Esophagus muscularis mucosa (tissue), 4 donors: ENCODE measurements at places on chromosomes 3 and 15.

GRCh38 chr15:70329179-70329578 is 231.5 kb upstream of the TLE3 start:
- no peak for DNase-seq

DNA sequence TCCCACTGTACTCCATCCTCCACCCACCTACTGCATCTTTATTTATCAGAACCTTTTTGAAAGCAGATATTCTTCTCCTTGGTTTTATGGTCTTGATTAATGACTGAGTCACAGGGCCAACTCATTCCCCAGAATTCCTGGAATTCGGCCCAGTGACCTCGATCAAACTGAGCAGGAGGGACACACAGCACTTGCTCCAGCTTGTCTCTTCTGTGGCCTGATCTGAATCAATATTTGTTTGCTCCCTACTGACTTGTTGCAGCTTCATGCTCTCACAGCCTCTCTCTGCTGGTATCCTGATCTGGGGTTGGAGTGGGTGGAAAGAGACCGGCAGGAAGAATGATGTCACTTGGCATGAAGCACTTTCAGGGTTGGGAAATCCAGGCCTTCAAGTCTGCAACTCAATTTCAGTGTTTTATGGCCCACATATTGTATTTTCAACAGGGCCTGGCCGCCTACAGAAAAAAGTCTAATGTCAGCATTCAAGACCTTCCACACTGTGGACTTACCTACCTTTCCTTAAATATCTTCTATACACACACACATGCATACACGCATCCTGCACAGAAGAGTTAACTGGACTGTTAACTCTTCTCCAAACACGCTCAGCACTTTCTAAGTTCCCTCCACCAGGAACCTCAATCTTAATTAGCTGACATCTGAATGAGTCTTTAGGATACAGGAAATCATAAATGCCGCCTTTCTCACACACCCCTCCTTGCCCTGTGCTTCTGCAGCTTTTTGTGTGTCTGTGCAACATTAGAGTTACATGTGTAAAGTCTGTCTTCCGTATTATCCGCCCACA is 4.6 kb downstream of the ANXA2 start:
- DNase-seq: no peak

DNA sequence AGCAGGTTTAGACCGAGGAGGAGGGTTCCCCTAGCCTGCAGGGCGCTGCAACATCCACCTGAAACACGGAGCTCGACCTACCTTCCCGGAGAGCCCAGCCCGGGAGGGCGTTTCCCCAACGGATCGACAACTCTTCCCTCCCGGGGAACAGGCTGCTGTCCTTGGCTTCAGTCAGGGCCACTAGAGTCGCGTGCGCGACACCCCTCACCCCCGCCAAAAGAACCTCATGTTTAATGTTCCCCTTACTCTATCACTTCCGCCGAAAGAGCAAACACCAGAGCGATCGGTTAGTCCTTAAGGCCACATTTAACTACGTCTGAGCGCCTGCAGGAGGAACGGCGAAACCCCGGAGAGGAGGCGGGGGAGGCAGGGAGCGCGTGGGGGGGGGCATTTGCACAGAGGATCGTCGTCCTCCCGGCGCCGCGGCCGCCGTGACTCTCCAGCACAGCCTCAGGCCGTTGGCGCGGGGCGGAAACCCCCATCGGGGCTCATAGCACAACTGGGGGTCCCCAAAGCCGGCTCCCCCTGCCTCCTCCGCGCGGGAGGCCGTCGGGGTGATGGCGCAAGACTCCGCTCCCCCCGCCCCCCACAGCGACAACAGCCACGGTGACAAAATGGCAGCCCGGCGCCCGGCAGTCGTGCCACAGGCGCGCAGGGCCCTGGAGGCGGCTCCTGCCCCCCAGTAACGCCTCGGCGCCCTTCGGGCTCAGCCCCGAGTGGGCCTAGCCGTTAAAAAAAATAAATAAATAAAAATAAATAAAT is 3.2 kb downstream of the ANP32A start:
- no peak for DNase-seq

DNA sequence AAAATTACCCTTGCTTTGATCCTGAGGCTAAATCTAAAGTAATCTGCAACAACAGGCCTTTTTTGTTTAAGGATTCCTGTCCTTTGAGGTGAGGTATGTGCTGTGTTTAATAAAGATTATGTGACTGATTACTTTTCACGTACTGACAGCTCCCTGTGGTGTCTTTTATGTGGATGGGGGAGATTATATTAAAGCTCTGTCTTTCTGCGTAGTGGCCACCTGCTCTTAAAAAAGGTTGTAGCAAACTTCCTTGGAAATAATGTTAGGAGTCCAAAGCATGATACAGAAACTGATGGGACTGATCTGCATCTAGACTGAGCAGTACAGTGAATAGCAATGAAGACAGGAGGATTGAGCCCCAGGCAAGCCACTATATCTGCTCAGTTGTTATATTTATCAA is 453.0 kb upstream of the GOLIM4 start:
- DNase-seq: no peak

DNA sequence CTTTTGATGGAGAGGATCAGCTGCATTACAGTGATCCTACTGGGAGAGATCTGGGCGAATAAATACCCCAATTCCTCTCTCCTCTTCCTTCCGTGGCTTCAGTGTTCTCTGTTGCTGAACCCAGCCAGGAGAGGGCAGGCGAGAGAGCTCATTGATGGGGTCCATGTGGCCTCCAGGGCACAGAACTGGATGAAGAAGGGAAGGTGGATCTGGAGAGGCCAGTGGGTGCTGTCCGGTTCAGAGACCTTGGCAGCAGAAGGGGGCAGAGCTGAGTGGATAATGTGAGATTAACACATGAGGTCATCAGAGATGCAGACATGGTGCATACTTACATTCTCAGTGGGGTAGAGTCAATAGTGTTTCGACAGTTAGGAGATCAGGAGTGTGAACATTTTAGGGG is 193.6 kb downstream of the CLSTN2 start:
- DNase-seq: no peak

- no peak for DNase-seq
These were observed 45.1 kb upstream of the C15orf39 start for GRCh38 chr15:75156326-75157215.

DNA sequence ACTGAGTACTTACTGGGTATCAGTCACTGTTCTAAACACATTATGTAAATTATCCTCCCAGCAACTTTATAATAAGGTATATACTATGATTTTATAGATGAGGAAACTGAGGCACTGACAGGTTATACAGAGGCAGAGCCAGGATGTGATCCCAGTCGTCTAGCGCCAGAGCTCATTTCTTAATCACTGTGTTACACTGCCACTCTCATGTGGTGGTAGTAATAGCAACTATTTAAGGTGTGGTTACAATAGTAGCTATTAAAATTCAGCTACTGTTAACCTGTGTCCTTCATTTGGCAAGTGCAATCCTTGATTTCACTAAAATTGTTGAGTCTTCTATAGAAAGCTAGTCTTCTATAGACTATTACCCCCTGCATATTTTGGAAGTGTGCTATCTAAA is 43.1 kb upstream of the TRPC1 start:
- DNase-seq: no peak

DNA sequence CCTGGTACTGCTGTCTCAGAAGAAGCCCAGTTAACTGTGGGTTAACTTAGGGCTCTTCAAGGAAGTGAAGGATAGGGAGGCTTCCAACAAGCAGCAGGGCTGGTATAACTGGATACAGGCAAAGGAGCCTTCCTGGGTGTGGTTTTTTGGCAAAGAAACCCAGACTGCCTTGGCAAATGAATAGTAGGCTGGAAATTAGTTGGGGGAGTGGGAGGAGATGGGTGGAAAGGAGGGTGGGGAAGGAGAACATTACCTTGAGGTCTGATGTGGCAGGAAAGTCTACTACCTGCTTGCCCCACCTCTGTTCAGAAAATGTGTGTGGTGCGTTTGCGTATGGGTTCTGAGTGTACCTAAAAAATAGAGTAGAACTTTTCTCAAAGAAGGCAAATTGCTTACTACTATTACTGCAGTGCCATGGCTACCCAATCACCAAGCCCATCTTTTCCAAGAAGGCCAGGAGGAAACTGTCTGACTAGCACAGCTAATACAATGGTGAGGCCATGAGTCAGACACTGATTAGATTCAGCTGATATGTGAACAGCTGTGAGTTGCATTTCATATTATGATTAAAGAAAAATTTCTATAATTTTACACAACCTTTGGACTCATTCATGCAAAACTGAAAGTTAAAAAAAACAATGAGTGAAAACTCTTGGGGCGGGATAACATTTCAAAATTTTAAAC is 55.2 kb downstream of the SPTSSB start:
- no peak for DNase-seq

GRCh38 chr3:16369276-16369675 is 104.3 kb downstream of the OXNAD1 start:
- no peak for DNase-seq

DNA sequence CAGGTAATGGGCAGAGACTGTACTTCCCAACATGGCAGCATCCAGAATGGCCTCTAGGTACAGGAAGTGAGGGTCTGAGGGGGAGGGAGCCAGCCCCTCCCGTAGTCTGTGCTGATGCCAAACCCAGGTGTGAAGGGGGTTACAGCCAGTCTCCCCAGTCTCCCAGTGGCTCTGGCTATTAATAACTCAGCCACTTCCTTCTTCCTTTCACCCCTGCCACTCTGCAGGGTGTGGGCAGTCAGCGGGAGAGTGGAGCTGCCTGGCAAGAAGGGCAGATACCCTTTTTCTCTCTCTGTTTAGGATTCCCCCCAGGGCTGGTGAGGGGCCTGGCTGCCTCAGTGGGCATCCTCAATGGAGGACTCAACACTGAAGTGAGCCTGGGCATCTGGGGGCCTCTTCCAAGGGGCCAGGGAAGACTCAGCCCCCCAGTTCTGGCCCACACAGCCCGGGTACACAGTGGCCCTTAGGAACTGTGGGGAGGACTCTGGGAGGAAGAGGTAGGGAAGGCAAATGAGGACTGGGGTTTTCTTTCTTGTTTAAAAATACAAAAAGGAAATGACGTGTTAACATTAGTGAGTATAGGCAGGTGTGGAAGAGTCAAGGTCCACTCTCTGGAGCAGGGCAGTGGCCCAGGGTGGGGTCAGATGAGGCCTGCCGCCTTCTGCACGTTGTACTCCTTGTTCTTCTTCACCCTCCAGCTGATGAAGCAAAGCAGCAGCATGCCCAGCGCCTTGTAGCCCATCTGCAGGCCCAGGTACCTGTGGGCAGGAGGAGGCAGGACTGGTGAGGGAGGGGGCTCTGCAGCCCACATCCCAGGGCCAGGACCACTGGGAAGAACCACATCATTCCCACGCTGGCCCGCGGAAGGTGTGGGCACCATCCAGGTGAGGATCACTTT is 38.6 kb upstream of the RAB6B start:
- peak; percentile 74 for DNase-seq

DNA sequence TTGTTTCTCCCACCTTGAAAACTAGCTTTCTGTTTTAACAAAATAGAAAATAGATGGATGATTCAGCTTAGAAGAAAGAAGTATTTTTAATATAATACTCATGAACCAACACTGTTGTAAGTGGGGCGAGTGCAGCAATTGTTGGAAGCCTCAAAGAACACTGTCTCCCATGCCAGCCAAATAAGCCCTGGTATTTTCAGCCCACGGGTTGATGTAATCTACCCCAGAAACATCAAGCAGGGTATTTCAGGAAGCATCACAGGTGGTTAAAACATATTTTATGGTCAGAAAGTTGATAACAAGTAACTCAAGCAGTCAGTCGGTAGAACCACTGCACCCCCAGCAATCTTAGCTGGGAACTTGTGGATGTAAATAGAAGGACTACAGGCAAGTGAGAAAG is 115.9 kb downstream of the SV2B start:
- no peak for DNase-seq

DNA sequence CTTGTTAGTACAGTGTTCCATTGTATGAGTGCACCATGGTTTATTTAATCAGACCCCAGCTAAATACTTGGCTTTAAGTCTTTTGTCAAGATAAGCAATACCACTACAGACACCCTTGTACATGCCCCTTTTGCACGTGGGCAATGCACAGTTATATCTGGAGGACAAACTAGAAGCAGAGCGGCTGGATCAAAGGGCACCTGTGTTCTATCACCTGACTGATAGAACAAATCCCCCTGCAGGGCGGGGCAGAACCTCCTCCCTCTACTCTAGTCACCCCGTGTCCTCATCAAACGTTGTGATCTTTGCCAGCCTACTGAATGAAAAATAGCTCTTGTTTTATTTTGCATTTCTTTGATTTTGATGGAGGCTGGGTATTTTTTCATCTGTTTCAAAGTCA is 314.9 kb downstream of the TLE3 start:
- peak; percentile 57 for DNase-seq

DNA sequence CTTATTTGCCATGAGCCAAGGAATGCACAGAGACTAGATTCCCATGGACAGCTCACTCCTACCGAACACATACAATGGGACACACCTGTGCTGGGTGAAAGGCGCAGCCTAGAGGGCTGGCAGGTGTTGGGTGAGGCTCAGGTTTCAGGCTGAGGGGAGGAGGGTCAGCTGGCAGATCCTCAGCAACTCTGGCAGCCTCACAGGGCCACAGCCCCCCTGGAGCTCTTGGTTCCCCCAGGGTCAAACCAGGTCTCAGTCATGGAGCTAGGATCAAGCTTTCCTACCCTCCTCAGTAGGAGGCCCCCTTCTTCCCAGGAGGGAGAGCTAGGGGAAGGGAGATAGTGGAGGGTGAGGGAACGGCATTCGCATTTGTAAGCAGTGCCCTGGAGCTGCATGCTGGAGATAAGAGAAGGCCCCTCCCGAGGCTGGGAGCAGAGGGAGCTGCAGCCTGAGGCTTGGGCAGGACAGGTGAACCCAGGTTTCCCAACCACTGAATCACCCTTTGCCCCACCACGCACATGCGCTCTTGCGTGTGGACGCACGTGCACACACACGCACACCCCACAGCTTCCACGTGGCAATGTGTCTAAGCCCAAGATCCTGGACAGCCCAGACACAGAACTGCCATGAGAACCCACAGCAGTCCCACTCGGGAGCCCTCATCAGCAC is 26.3 kb upstream of the TFRC start:
- DNase-seq: no peak

- no peak for DNase-seq
These were observed 429.7 kb downstream of the RAP2B start for GRCh38 chr3:153591561-153592245.

- no peak for DNase-seq
These were observed 220.9 kb downstream of the AGBL1 start for GRCh38 chr15:86300390-86301125.

DNA sequence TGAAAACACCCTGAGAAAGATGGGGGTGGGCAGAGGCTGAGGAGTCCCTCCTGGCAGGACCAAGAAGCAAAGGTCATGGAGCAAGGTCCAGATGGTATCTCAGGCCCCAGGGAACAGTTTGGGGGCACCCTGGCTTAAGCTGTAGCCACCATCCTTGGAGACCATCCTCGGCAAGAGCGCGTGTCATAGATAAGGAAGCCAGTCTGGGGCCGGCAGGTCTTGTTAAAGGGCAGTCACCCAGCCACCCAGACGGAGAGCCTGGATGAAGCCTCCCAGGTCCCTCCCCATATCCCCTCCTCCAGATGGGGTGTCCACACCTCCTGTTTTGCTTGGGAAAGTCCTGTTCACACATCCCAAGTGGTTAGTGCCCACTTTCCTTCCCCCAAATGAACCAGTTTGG is 191.1 kb downstream of the KLF13 start:
- DNase-seq: no peak

DNA sequence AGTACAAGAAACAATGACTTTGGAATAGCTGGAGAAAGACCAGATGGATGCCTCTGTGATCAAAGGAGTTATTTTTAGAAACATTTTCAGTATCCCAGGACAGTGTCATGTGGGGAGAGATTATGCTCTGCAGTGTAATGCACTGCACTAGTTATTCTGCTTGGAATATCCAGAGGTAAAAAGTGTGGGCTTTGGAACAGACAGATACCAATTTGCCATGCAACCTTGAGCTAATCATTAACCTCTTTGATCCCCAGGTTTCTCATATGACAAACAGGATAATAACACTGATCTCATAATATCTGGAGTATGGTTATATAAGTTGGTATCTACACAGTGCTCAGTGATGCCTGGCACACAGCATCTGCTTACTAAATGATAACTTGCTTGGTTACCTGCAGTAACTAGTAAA is 12.2 kb upstream of the SLC7A14 start:
- DNase-seq: no peak
